Suprapubic skin (tissue), 4 donors: ENCODE measurements at places on chromosomes 7 and 10.

DNA sequence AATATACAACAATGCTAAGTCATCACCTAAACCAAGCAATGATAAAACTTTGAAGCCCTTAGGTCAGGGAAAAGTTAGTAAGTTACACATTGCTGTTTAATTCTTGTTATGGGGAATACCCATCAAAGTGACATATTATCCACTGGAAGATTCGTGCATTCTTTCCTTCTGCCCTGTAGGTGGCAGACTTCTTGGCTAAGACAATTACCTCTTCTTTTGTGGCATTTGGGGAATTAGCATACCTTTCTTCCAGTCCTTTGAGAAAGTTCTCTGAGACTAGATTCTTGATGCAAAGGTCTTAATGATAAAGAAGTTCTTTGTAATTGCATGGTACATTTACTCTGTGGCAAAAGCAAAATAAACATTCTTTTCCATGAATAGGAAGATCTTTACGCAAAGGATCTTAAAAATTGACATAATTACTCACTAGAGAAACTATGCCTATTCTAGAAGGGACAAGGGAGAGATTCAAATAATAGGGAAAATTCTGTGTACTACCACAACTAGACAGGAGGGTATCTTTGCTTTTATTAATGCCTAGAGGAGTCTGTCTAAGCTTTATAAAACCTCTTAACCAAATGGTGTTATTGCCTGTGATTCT lies 395.9 kb downstream of the GRM8 start:
- H3K4me1 ChIP-seq, result no peaks in the 10 kb centered on the region
- H3K4me3 ChIP-seq, result no peak overlapping the region
- H3K27me3 ChIP-seq, result no peaks in the 10 kb centered on the region
- H3K36me3 ChIP-seq, result no peaks in the 10 kb centered on the region

GRCh38 chr10:21363731-21364104 lies 161.8 kb downstream of the SKIDA1 start:
- peaks cover 27% of the 10 kb centered on the region for H3K4me1 ChIP-seq
- H3K36me3 ChIP-seq, result no peaks in the 10 kb centered on the region
- no peaks in the 10 kb centered on the region for H3K27me3 ChIP-seq

GRCh38 chr7:121521711-121522400 lies 125.7 kb upstream of the FAM3C start:
- no peaks in the 10 kb centered on the region for H3K27me3 ChIP-seq
- no peaks in the 10 kb centered on the region for H3K4me1 ChIP-seq
- no peaks in the 10 kb centered on the region for H3K36me3 ChIP-seq
- H3K27ac ChIP-seq, result no peak overlapping the region

- H3K4me3 ChIP-seq, result no peak overlapping the region
- no peak overlapping the region for H3K27ac ChIP-seq
- H3K27me3 ChIP-seq, result no peaks in the 10 kb centered on the region
- H3K4me1 ChIP-seq, result no peaks in the 10 kb centered on the region
- no peaks in the 10 kb centered on the region for H3K36me3 ChIP-seq
- no peak for DNase-seq
These were observed 154.4 kb downstream of the AMPH start for GRCh38 chr7:38476764-38477163.

DNA sequence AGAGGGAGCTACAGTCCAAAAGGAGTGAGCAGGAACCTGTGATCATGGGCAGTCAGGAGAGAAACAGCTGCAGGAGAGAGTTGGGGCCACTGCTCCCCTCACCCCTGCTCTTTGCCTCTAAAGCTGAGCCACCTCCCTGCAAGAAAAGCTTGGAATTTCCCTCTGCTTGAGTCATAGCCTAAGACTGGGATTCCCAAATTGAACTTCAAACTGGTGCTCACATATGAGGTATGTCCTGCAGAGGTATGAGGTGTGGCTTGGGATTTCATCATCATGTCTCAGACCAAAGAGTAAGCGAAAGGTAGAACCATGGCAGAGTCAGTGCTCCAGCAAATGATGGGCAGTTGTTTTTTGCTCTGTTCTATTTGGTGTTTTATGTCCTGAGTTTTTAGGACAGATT lies 237.1 kb upstream of the NRP1 start:
- H3K4me1 ChIP-seq, result no peaks in the 10 kb centered on the region
- no peak for DNase-seq
- no peaks in the 10 kb centered on the region for H3K36me3 ChIP-seq
- H3K27me3 ChIP-seq, result no peaks in the 10 kb centered on the region

- no peaks in the 10 kb centered on the region for H3K27me3 ChIP-seq
- no peak overlapping the region for H3K4me3 ChIP-seq
- no peaks in the 10 kb centered on the region for H3K4me1 ChIP-seq
- no peak for DNase-seq
These were observed 295.3 kb downstream of the SKIDA1 start for GRCh38 chr10:21230219-21230618.

GRCh38 chr7:156125841-156126730 lies 313.8 kb upstream of the SHH start:
- no peak overlapping the region for H3K4me3 ChIP-seq
- no peaks in the 10 kb centered on the region for H3K4me1 ChIP-seq
- H3K36me3 ChIP-seq, result no peaks in the 10 kb centered on the region

GRCh38 chr7:27804139-27804538 lies 64.2 kb downstream of the TAX1BP1 start:
- peaks cover 17% of the 10 kb centered on the region for H3K36me3 ChIP-seq
- H3K27me3 ChIP-seq, result no peaks in the 10 kb centered on the region
- H3K4me3 ChIP-seq, result no peak overlapping the region
- no peak for DNase-seq

- no peaks in the 10 kb centered on the region for H3K27me3 ChIP-seq
- no peak overlapping the region for H3K27ac ChIP-seq
- H3K4me3 ChIP-seq, result no peak overlapping the region
- no peaks in the 10 kb centered on the region for H3K4me1 ChIP-seq
- H3K36me3 ChIP-seq, result peaks cover 100% of the 10 kb centered on the region
These were observed 52.6 kb downstream of the TRRAP start for GRCh38 chr7:98930921-98931320.
